ENCODE measurements at places on chromosomes 4 and X.

DNA sequence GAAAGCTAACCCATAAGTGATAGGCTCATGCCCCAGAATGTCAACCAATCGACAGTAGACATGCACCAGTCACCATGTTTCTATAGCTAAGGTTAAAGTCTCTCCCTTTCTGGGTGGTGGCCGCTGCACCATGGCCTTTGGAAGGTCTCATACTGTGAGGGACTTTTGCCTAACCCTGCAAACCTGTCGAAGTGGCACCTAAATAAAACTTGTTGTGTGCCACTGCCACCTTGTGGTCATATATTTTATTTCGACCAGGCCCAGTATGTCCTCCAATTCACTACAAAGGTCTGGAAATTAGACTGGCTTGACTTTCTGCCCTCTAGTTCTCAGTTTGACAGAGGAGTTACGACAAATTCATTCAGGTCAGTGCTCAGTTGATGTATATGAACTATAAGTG, 163.1 kb downstream of the SMARCA1 start:
- DNase-seq: peak; percentile 50

DNA sequence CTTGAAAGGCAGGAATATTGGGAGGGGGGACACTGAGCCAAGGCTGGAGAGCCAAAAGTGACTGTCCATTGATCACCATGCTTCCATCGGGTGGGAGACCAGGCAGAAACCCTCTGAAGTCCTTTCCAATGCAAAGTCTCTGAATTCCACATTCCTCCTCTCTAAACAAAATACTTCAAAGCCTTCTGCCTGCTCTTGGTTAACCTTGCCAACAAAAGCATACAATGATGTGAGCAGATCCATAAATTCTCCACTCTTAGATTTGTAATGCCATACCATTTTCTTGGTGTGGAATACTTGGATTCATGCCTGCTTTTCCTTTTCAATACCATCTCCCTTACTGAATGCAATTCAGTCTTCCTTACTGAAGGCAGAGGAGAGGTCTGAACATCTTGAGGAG, 74.1 kb upstream of the FAM9B start:
- DNase-seq: no peak

DNA sequence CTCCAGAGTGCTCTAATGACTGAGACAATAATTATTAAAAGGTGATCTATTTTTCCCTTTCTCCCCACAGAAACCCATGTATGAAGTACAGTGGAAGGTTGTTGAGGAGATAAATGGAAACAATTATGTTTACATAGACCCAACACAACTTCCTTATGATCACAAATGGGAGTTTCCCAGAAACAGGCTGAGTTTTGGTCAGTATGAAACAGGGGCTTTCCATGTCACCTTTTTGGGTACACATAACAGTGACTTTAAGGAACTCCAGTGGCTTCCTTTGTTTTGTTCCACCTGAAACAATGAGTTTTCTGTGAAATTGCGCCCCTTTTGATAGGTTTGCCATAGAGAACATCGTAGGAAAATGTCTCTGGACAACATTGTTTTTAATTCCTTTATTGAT, 69.6 kb downstream of the KIT start:
- DNase-seq: no peak

- peak; percentile 50 for DNase-seq
These were observed 40.2 kb downstream of the SH3KBP1 start for GRCh38 chrX:19846995-19847790.
